HepG2 (cell line): ENCODE measurements at places on chromosomes 7 and 10. TPM values are rescaled to one million over a fixed set of nuclear protein-coding genes. Genes with fewer than 3 reads are reported as not detected.

DNA sequence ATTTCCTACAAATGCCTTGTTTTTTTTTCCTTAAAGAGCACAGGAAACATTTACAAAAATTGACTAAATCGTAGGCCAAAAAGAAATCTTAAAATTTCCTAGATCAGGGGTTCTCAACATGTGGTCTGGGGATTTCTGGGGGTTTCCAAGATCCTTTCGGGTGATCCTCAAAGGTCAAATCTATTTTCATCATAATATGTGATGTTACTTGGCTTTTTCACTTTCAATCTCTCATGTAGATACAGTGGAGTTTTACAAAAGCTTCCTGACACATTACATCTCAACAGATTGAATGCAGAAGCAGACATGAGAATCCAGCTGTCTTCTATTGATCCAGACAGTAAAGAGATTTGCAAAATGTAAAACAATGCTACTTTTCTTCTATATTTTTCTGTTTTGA is 497.3 kb downstream of the INHBA start:
- no peak for DNase-seq
- no peak overlapping the region for H3K4me3 ChIP-seq
- no peak overlapping the region for H3K27ac ChIP-seq
- H3K4me1 ChIP-seq, result 0 out of 2 replicates have a peak, but pooled peaks cover 7% of the 10 kb centered on the region
- no peaks in the 10 kb centered on the region for H3K27me3 ChIP-seq

DNA sequence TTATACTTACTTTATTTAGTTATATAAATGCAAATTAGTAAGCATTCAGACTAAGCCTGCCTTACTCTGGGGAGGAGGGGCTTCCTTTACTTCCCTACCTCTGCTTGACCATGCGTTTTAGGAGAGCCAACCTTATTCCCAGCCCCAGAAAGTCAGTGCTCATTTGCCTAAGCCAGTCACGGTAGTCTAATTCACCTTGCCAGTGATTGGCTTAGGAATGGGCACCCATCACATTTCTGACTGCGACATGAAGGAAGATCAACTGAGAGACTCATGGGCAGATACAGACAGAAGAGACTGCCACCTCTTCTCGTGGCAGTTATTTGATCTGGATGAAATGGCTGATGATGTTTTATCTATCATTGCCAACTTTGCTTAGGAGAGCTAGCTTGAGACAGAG is 29.5 kb downstream of the RPA3 start:
- H3K4me3 ChIP-seq, result no peak overlapping the region
- no peaks in the 10 kb centered on the region for H3K27me3 ChIP-seq
- no peak for DNase-seq

The NKX2-3 gene
- not detected in 2 replicates for total RNA-seq

GRCh38 chr10:23918839-23919238 is 290.1 kb upstream of the KIAA1217 start:
- no peak overlapping the region for H3K4me3 ChIP-seq
- H3K27ac ChIP-seq, result no peak overlapping the region
- no peak for DNase-seq
- H3K27me3 ChIP-seq, result 0 out of 3 replicates have a peak, but pooled peaks cover 5% of the 10 kb centered on the region

The MARCHF5 gene
- 21.0 and 34.7 TPM in 2 replicates for total RNA-seq

DNA sequence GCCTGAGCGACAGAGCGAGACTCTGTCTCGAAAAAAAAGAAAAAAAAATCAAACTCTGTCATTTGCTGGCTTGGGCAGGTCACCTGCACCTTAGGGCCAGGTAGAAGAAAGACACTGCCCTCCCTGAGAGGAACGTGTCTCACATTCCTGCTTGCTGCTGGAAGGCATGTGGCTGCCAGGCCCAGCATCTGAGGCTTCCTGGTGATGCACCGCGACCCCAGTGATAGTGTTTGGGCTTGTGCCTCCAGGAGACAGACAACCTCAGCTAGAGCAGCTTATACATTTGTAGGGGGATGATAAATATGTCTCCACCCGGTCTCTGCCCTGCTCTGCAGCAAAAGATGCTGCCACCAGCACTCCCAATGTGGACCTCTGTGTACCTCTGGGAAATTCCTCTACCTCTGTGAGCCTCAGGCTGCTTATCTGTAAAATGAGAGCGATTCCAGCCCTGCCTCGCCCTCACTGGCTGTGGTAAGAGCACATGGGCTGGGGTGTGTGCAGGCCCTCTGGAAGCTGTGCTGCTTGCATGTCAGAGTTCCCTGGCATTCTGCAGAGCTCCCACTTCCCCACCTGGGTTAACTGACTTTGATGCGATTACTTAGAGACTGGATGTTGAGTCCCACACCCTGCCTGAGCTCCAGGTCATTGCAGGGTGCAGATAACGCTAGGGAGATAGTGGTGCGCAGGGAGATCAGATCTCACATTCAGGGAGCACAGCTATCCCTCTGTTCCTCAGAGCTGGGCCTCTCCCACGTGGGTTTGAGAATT is 19.9 kb downstream of the SLC29A3 start:
- peaks cover 97% of the 10 kb centered on the region for H3K4me1 ChIP-seq
- H3K27ac ChIP-seq, result peak overlapping the region; percentile 92
- H3K36me3 ChIP-seq, result peaks cover 14% of the 10 kb centered on the region
